ENCODE measurements at places on chromosomes 13 and 19. TPM values are rescaled to one million over a fixed set of nuclear protein-coding genes. Genes with fewer than 3 reads are reported as not detected.

Gene UTP14C
- total RNA-seq = 11.4 TPM

GRCh38 chr19:3068071-3068470 lies 5.8 kb upstream of the TLE5 start:
- H3K4me3 ChIP-seq = no peak overlapping the region
- no peaks in the 10 kb centered on the region for H3K27me3 ChIP-seq
- DNase-seq = no peak
- H3K4me1 ChIP-seq = peaks cover 11% of the 10 kb centered on the region
- H3K27ac ChIP-seq = no peak overlapping the region
- no peaks in the 10 kb centered on the region for H3K36me3 ChIP-seq

Gene EVI5L
- 7.4 TPM for total RNA-seq

GRCh38 chr13:103607995-103608394 lies 541.8 kb upstream of the SLC10A2 start:
- no peaks in the 10 kb centered on the region for H3K4me1 ChIP-seq
- H3K27me3 ChIP-seq = no peaks in the 10 kb centered on the region
- no peak for DNase-seq
- H3K4me3 ChIP-seq = no peak overlapping the region
- H3K36me3 ChIP-seq = no peaks in the 10 kb centered on the region

Gene PRRG2
- total RNA-seq = 1.2 TPM

- DNase-seq = no peak
- H3K4me1 ChIP-seq = no peaks in the 10 kb centered on the region
- H3K4me3 ChIP-seq = no peak overlapping the region
- no peak overlapping the region for H3K27ac ChIP-seq
- no peaks in the 10 kb centered on the region for H3K27me3 ChIP-seq
- H3K36me3 ChIP-seq = peaks cover 25% of the 10 kb centered on the region
These were observed 9.8 kb downstream of the DCAF15 start for GRCh38 chr19:13961826-13962698.

GRCh38 chr13:38630780-38631179 lies 56.1 kb upstream of the FREM2 start:
- H3K36me3 ChIP-seq = no peaks in the 10 kb centered on the region
- no peak overlapping the region for H3K27ac ChIP-seq
- no peak overlapping the region for H3K4me3 ChIP-seq

Gene MYO1F
- total RNA-seq = 68.0 TPM

DNA sequence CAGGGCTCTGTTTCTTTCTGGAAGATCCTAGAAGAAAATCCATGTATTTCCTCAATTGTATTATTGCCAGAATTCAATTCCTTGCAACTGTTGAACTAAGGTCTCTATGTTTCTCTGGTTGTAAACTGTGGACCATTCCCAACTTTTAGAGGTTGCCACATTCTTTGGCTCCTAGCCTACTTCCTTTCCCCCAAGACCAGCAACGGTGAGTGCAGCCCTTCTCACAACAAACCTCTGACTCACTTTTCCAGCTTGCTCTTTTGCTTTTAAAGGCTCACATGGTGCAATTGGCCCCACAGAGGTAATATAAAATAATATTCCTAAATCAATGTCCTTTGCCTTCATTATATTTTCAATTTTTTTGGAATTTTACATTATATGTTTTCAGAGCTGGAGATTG lies 371.3 kb downstream of the SLITRK5 start:
- H3K27ac ChIP-seq = no peak overlapping the region
- H3K4me3 ChIP-seq = no peak overlapping the region

Gene KLK1
- 0.27 TPM for total RNA-seq

Gene MBD3L2
- total RNA-seq = not detected

DNA sequence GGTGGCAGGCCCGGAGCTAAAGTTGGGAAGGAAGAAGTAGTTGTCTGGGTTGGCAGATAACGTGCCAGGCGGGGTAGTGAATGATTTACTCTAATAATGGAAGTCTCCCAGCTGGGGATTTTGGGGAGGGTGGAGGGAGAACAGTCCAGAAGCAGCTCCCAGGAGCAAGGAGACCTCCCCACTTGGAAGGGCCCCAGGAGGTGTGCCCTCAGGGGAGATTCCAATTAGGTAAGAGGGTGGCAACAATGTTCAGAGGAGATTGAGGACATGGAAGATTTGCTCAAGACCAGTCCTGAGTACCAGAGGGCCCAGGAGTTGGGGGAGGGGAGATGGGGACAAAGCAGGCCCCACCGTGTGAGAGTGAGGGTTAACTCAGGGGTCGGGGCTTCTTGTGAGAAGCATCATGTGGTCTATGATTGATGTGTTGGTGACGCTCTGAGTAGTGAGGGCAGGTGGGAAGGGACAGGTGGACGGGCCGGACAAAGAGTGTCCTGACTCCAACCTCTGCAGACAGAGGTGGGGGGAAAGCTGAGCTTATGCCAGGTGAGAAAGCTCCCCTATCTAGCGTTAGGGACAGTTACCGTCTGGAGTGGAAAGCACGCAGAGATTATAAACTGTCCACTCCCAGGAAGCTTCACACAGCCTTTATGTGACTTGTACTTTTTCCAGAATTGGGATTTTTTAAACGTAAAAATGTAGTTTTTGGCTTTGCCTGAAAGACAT lies 3.5 kb downstream of the SPINT2 start:
- H3K4me3 ChIP-seq = no peak overlapping the region
- H3K36me3 ChIP-seq = no peaks in the 10 kb centered on the region
- H3K27ac ChIP-seq = no peak overlapping the region
- H3K27me3 ChIP-seq = no peaks in the 10 kb centered on the region
- peaks cover 17% of the 10 kb centered on the region for H3K4me1 ChIP-seq

- DNase-seq = no peak
- H3K36me3 ChIP-seq = no peaks in the 10 kb centered on the region
- no peaks in the 10 kb centered on the region for H3K27me3 ChIP-seq
- peak overlapping the region; percentile 64 for H3K27ac ChIP-seq
- H3K4me3 ChIP-seq = peak overlapping the region; percentile 73
- H3K4me1 ChIP-seq = peaks cover 33% of the 10 kb centered on the region
These were observed 1.6 kb downstream of the MISP3 start for GRCh38 chr19:14073925-14074838.

Gene FBN3
- not detected for total RNA-seq

Gene TDRD3
- total RNA-seq = 22.7 TPM

- H3K4me1 ChIP-seq = no peaks in the 10 kb centered on the region
- H3K36me3 ChIP-seq = no peaks in the 10 kb centered on the region
- no peaks in the 10 kb centered on the region for H3K27me3 ChIP-seq
- no peak for DNase-seq
- no peak overlapping the region for H3K27ac ChIP-seq
- H3K4me3 ChIP-seq = no peak overlapping the region
These were observed 1.5 kb downstream of the SIGLEC8 start for GRCh38 chr19:51456541-51457290.

- H3K27ac ChIP-seq = no peak overlapping the region
- no peaks in the 10 kb centered on the region for H3K27me3 ChIP-seq
- H3K36me3 ChIP-seq = no peaks in the 10 kb centered on the region
- no peaks in the 10 kb centered on the region for H3K4me1 ChIP-seq
- H3K4me3 ChIP-seq = no peak overlapping the region
- no peak for DNase-seq
These were observed 530.9 kb upstream of the NBEA start for GRCh38 chr13:34411177-34411576.

GRCh38 chr19:29741776-29742175 lies 26.7 kb upstream of the C19orf12 start:
- no peaks in the 10 kb centered on the region for H3K36me3 ChIP-seq
- no peaks in the 10 kb centered on the region for H3K4me1 ChIP-seq
- H3K27me3 ChIP-seq = no peaks in the 10 kb centered on the region
- no peak for DNase-seq

DNA sequence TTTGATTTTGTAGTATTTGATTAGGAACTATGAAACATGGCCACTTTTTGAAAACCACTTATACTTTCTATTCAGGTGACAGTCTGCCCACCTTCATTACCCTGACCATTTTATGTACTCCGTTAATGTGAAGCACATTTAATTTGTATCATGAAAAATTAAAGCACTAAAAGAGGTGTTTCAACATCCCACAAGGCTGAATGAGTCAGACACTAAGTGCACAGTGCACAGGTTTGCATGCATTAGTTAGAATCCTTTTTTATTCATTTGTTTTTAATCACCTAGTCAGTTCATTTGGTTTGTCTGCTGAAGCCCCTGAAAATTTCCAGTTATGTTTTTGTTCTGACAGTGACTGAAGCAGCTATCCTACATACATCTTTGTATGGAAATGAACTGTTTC lies 271.0 kb downstream of the SLITRK5 start:
- no peak overlapping the region for H3K27ac ChIP-seq
- no peak for DNase-seq
- H3K36me3 ChIP-seq = no peaks in the 10 kb centered on the region
- no peaks in the 10 kb centered on the region for H3K27me3 ChIP-seq
- no peak overlapping the region for H3K4me3 ChIP-seq

Gene ZNF534
- total RNA-seq = not detected

All from CD8-positive, alpha-beta memory T cell (primary cell).